ENCODE measurements at places on chromosomes 4 and X. TPM values are rescaled to one million over a fixed set of nuclear protein-coding genes. Genes with fewer than 3 reads are reported as not detected.

MAGEA11 gene
- total RNA-seq: not detected

DGKK gene
- 0.49 TPM for total RNA-seq

FRMPD3 gene
- total RNA-seq: 0.08 TPM

DNA sequence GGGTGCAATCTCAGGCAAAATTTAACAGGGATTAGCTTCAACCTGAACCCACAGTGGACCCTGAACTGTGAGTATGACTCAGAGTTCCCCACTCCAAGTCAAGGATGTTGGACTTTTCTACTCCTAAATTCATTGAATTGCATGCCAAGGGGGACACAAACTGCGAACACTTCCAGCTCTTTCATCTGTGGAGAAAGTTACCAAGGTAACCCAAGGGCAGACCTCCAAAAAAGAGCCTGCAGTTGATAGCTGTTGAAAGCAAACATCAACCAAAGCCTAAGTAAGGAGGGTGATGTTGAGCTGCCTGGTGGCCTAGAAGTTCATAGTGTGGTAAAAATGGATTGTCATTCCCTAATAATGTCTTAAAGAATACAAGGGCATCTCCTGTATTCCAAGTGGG is 1242.9 kb downstream of the C4orf33 start:
- DNase-seq: no peak

DNA sequence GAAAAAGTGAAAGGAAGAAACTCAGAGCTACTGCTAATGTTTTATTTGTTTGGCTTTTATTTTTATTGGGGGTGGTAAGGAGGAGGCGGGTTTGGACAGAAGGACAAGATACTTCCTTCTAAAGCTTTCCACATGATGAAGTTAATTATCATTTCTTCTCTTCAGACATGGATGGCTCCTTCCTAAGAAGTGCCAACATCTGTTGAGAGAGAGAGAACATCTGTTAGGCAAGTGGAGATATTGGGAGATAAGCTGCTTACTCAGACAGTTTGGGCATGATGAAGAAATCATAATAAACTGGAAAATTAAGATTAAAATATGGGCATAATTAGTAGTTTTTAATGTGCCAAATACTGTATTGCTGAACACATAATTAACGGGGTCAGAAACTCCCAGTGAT is 535.7 kb upstream of the INTU start:
- no peak for DNase-seq

GRCh38 chr4:158819942-158820786 is 51.3 kb downstream of the FNIP2 start:
- DNase-seq: no peak

Measured in endothelial cell (in vitro differentiated cells).